ENCODE measurements at places on chromosomes 3 and 15.

DNA sequence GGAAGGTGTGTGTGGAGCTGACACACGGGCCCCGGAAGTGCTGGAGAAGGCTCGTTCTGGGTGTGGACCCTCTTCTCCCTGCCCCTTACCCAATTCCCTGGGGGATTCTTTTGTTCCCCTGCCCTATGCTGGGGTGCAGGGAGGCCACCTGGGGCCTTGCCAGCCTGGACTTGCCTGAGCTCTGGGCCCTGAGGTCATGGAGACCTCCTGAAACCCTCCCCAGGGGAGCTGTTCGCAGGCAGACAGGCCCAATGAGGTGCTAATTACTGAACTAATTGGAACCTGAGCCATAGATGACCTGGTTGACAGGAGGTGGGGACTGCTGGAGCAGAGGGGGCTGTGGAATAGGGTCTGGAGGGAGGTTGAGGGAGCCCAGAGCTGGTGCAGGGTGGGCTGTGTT lies 9.4 kb upstream of the C15orf39 start:
- no peak for DNase-seq

- no peak for DNase-seq
Measured at GRCh38 chr3:127820221-127820825, 2.0 kb downstream of the MGLL start.

DNA sequence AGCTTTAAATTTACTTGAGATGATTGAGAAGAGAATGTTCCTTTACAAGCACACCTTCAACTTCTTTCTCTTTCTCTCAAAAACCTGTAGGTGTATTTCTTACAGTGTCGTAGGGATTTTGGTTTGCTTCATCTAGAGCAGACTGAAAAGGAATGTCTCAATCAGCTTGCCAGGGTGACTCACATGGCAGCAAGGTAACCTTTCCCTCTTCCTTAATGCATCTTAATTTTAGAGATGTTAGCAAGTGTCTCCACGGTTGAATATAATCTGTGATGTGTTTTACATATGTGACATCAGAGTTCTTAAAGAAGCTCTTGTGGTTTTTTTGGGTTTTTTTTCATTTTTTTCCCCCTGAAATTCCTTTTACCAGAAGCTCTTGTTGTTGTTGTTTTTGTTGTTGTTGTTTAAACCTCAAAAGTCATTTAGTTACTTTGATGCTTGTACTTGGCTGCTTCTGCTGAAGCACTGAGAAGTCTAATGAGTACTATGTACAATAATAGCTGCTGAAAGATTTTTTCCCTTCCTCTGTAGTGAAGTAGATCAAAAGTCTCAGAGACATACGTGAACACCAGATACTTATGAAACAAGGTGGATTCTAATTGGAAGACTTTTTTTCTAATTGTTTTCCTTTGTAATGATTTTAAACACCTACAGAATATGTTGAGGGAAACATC lies 83.1 kb downstream of the RETNLB start:
- DNase-seq, result no peak

DNA sequence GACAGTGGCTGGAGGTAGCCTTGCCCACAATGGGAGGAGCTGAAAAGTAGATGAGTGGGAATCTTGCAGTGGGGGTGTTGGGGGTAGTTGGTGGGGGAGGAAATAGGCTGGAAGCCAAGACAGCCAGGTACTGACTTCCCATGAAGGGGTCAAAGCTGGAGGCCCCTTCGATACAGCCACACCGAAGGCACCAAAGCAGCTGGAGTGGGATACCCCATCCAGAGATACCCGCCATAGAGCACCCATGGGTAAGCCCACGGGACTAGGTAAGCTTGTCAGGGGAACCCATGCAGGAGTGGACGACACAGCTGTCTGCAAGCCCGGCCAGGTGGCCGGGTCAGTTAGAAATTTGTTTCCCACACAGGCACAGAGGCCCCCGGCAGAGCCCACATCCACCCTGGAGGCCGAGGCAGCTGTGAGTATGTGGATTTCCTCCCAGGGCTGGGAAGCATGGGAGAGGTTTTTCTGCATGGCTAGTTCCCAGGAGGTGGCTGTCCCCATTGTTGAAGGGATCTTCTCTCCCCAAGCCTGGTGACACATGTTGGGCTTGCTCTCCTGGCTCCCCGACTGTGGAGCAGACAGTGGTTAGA lies 28.6 kb downstream of the PRR23E start:
- no peak for DNase-seq

DNA sequence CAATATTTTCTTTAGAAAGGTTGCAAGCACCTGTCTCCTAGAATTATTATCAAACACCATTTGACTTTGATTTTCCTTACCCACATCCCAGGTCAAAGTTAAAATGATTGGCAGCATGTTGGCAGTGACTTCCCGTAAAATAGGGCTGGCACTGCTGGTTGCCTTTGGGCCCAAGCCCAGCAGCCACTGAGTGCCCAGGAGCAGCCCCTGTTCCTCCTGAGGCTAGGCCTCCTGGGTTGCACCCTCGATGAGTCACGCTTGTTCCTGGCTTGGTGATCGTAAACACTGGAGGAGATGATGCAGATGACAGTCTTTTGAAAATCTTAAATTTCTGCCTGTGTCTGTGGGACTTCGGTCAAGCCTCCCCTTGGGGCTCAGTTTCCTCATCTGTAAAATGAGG lies 290.0 kb downstream of the TLE3 start:
- DNase-seq, result no peak

DNA sequence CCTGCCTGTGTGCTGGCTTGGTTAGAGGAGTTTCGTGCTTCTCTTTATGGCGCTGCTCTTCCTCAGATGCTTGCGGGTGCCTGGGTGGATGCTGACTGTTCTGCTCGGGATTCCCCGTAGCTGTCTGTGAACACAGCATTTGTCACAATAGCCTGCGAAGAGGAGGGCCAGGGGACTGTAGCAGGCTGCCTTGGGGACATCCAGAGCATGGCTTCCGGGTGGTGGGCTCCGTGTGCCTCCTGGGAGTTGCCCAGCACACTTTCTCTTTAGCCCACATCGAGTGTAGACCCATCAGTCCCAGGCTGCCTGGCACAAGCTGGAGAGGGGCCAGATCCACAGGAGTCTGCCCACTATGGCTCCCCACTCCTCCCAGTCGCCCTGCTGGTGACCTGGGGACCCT lies 22.4 kb downstream of the LRRK1 start:
- DNase-seq, result no peak

DNA sequence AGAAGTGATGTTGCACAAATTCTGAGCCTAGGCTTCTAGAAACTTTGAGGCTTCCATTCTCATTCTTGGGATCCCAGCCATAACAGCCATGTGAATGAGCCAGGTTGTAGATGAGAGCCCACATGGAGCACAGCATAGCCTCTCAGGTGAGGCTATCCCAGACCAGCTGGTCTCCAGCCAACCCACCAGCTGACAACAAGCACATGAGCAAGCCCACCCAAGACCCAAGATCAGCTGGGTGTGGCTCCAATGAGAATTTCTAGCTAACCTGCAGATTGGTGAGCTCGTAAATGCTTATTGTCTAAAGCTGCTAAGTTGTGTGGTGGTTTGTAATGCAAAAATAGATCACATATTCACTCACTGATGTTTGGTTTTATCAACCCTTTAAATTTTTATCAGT lies 14.4 kb downstream of the KY start:
- no peak for DNase-seq

DNA sequence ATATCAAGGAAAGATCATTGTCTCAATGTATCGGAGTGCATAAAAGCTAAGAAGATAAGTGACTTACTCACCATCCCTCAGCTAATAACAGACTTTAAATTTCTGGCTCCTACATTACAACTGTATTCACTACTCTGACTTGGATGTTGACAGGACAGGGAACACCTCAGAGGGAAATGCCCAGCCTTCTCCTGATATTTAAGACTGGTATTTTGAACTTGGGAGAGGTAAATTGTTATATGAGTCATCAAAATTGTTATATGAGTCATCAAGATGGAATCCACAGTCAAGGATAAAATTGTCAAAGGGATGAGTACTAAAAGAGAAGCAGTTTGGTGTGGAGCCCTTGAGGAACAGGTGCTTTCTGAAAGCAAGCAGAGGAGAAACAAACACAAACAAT lies 961.4 kb downstream of the VGLL3 start:
- no peak for DNase-seq

GRCh38 chr3:127008236-127008635 lies 25.3 kb downstream of the PLXNA1 start:
- no peak for DNase-seq

- DNase-seq, result no peak
Measured at GRCh38 chr3:37479981-37480380, 305.6 kb upstream of the LRRFIP2 start.

DNA sequence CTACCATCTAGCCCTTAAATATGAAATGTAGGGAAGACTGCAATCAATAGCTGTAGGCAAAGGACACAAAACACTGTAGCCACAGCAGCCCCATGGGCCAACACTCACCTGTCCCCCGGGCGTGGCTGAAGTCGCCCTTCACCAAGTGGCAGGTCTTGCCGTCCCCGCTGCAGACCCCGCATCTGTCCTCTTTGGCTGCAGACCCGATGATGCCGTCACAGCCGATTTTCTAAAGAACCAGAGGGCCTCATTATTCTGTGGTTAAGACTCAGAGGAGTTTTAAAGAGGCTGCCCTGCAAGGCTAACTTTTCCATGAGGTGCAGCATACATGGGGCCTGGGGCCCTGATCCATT lies 245.6 kb downstream of the ADAMTS17 start:
- DNase-seq, result no peak

- no peak for DNase-seq
Measured at GRCh38 chr3:40714771-40715345, 190.1 kb downstream of the ZNF621 start.

DNA sequence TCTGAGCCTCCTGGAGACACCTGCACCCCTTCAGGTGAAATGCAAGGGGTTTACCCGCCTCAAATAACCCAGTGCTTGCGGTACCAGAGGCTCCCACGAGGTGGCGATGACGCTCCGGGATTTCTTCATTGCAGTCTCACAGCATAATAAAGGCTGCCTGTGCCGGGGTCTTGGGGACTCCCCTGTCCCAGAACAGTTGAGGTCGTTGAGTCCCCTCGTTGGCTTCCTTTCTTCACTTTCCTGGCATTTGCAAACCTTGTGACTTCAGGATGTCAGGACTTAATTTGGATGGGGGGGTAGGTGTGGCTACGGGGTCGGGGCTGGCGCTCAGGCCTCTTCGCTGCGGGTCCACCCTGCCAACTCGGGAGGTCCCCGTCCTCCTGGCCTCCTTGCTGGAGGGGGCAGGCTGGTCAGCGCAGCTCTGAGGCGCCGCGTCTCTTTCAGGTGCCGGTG lies 1.3 kb downstream of the GNAT1 start:
- peak; percentile 83 for DNase-seq

- DNase-seq, result no peak
Measured at GRCh38 chr3:108489776-108490175, 20.6 kb downstream of the MYH15 start.

GRCh38 chr15:45855907-45856579 lies 221.2 kb downstream of the SQOR start:
- no peak for DNase-seq

- peak; percentile 7 for DNase-seq
Measured at GRCh38 chr3:129182390-129183185, 1.1 kb downstream of the CNBP start.

DNA sequence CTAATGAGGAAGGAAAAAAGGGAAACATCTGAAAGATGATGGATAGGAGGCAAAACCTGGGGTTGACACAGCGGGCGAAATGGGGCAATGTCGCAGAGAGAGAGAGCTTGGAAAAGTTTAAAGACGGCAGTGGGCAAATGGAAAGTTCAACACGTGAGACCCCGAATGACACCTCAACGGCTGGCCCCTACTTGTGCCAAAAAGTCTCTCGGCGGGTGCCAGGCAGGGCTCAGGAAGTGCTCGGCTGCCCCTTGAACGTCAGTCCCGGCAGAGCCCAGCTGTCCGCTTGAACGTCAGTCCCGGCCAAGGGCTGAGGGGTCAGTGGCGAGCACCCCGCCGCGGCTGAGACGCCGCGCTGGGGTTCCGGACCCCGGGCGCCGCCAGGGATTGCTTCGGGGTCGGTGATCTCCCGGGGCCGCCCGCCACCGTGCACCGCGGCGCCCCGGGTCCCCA lies 658 bp downstream of the EOGT start:
- no peak for DNase-seq

DNA sequence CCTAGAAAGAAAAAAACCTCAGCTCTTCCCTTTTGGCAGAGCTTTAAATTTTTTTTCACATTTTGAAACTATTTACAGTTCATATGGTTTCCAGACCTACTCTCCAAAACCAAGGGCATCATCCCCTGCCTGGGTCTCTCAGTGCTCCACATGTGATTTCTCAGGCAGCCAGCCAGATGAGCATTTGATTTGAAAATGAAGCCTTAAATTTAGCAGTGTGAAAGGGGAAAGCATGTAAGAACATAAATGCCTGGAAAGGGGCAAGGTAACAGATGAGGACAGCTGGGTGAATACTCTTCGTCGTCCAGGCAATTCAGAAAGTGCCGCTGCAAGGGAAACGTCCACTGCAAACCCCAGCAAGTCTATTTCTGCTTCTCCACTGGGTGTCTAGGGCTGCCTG lies 94.8 kb downstream of the ATP8B4 start:
- no peak for DNase-seq

GRCh38 chr3:22728406-22728805 lies 474.7 kb upstream of the UBE2E2 start:
- DNase-seq, result no peak

GRCh38 chr3:182793663-182794454 lies 555 bp downstream of the ATP11B start:
- DNase-seq, result peak; percentile 40

GRCh38 chr3:184745526-184745925 lies 33.7 kb upstream of the MAGEF1 start:
- DNase-seq, result no peak

GRCh38 chr15:78103406-78104118 lies 11.2 kb downstream of the SH2D7 start:
- no peak for DNase-seq

DNA sequence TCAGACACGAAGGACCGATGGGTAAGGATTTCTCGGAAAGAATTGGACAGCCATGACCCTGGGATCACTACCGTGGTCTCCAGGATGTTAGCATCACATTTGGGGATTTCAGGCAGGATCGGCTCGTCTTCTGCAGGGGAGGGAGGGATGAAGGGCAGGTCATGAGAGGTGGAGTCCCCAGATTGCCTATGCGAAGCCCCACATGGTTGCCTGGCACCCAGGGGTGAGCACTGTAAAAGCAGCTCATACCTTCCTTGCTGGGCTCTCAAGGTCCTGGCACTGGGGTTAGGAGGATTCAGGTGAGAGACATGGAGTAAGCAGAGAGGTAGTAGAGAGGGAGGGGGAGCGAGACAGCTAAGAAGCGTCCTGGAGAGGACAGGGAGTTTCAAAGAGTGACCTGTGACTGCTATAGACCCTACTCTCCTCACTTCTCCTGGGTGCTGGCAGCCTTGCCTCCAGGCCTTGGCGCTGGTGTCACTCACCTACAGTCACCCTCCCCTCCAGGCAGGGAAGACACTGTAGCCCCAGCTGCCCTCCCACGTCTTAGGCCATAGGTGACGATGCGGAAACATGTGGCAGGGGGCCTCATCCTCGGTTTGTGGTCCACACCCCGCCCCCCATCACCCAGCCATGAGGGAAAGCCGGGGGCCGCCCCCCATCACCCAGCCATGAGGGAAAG lies 15.0 kb upstream of the EHD4 start:
- DNase-seq, result no peak

DNA sequence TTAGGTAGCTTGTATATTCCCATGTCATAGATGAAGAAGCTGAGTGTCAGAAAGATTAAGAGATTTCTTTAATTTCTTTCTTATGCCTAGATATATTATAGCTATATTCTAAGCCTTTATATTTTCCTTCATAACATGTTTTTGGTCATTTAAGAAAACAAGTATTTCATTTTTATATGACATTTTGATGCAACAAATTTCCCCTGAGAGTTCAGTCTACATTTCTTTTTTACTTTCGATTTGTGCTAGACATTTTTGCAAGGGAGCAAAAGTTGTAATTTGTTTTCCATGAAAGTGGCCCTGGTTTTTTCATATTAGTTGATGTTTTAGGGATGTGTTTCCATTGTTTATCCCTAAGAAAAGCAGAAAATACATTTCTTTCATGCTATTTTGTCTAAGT lies 344.9 kb downstream of the NLGN1 start:
- no peak for DNase-seq

All from stimulated activated CD8-positive, alpha-beta memory T cell treated with anti-CD3 and anti-CD28 coated beads, Interleukin-4, amount 100 ng/mL, for 4 hours (primary cell).